Sigmoid colon (tissue), 7 donors: ENCODE measurements at places on chromosomes 16 and 17.

- DNase-seq, result no peak
These were observed 69.9 kb upstream of the NUDT7 start for GRCh38 chr16:77652399-77652798.

GRCh38 chr17:67186782-67187181 lies 58.2 kb downstream of the HELZ start:
- no peak for DNase-seq

DNA sequence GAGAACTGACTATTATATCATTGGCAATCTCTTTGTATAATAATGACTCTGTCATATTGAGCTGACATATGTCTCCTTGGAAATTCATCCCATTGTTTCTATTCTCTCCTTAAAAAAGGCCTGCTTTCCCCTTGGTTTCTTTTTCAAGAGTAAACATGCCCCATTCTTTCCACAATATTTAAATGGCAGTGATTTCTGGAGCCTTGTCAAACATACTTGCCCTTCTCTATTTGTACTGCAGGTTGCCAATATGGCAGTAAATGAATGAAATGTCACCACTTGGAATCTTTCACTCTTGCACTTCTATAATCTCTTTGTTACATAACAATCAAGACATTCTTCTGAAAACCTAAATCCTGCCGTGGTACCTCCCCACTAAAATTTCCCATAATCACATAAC lies 1265.1 kb upstream of the CDH8 start:
- DNase-seq, result no peak

- DNase-seq, result peak; percentile 97
These were observed 65.6 kb downstream of the XYLT1 start for GRCh38 chr16:17404941-17405689.

DNA sequence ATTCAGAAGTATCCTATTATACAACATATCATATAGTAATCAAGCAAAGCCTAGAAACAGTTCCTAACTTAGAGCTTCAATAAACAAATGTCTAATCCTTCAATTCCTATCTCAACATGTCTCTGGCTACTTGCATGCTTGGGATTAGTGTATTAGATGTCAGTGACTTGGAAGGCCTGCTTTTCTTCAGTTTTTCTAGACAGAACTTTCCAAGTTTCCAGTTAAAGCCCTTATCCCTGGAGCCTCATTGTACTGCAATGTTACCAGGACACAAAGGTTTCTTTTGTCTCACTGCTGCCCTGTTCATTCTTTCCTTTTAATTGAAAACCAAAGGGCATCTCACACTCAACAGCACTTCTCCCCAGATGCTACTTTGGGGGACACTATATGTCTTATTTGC lies 16.5 kb downstream of the PSME3IP1 start:
- no peak for DNase-seq

- DNase-seq, result no peak
These were observed 122.6 kb upstream of the MED13 start for GRCh38 chr17:62187681-62188080.

- no peak for DNase-seq
These were observed 159.6 kb upstream of the MPHOSPH6 start for GRCh38 chr16:82329504-82330192.

GRCh38 chr17:81223762-81224130 lies 981 bp upstream of the CEP131 start:
- no peak for DNase-seq

GRCh38 chr16:51818342-51818944 lies 667.4 kb upstream of the SALL1 start:
- DNase-seq, result no peak

GRCh38 chr17:63931981-63932561 lies at the start of gene CD79B:
Gene CD79B (minus strand): TSS chr17:63932331. CDS start chr17:63932261, 70 bp downstream.
- no peak for DNase-seq

GRCh38 chr17:34291721-34292348 lies 6.3 kb downstream of the CCL11 start:
- DNase-seq, result no peak

GRCh38 chr16:89319886-89320781 lies 102.6 kb downstream of the ZNF778 start:
- peak; percentile 77 for DNase-seq

GRCh38 chr16:24819462-24820040 lies 26.2 kb upstream of the SLC5A11 start:
- DNase-seq, result no peak

GRCh38 chr16:74297145-74297665 lies 591 bp downstream of the PSMD7 start:
- no peak for DNase-seq

DNA sequence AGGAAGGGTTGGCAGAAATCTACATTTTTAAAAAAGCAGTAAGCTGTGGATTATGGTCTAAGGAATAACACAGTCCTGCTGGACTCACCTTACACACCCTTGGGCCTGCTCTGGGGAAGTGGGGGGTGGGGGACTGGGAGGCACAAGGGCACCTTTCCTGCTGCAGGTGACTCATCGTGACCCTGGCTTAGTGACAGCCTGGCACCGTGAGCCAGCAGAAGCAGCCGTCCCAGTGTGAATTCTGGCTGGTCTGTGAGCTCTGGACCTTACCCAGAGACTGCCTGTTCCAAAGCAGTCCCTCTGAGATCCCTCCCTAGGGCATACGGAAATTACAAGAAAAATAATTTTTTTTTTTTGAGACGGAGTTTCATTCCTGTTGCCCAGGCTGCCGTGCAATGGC lies 4.2 kb upstream of the CRK start:
- DNase-seq, result peak; percentile 83

GRCh38 chr17:32862940-32863339 lies 14.0 kb downstream of the MYO1D start:
- no peak for DNase-seq

- no peak for DNase-seq
These were observed 15.3 kb downstream of the RSL1D1 start for GRCh38 chr16:11835891-11836649.

DNA sequence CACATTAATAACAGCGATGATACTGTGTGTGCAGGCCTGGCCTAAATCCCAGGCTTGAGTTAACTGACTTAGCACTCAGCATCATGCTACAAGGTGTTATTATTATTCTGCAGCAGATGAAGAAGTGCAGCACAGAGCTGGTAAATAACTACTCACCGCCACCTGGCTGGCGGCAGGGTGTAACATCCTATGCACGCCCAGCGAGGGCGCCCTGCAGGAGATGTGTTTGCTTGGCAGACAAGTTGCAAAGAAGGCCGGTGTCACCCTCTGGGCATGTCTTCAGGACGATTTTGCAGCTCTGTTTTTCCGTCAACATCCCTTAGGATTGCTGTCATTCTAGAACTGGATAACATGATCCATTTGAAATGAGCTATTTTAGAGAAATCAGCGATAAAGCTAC lies 30.1 kb downstream of the DNAH9 start:
- DNase-seq, result no peak

DNA sequence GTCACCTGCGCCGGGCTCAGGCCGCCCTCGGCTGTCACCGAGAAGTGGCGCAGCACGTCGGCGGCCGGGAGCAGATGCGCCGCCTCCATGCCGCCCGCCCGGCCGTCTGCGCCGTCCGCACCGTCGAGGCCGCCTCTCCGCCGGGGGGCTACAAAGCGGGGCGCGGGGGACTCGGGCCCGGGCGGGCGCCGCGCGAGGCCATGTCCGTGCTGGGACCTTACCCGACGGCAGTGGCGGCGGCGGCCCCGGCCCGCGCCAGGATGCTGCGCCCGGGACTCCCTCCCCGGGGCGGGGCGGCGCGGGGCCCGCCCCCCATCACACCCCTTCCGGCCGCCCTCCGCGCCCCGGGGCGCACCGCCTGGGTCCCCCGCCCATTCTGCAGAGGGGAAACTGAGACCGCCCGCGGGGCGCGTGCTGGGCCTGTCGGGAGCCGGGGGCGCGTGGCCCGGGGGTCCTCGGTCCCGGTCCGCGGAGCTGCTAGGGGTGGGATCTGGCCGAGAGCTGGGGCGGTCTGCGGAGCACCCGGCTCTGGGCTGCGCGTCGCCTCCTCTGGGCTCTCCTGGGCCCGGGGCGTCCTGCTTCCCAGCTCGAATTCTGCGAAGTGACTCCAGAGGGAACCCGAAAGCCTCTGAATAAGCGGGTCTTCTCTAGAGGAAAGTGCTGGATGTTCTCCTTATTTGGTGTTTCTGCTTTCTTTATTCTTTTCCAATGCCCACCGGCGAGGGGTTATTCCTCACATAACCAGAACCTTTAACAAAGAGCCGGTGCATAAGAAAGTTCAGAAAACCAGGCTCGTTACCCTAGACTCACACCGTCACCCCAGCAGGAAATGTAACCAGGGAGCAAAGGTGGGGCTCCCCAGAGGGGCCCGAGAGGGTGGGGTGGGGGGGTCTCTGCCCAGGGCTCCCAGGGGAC lies at the start of gene ATP2A3:
Gene ATP2A3 (minus strand): TSS at position 235 of the 915 bp plus-strand sequence. CDS start 146 bp downstream, at position 89.
- no peak for DNase-seq

GRCh38 chr16:19294156-19294649 lies 8.7 kb downstream of the CLEC19A start:
- peak; percentile 72 for DNase-seq

GRCh38 chr17:78613416-78613815 lies 36.2 kb upstream of the DNAH17 start:
- no peak for DNase-seq

- DNase-seq, result no peak
These were observed 716 bp downstream of the TMEM94 start for GRCh38 chr17:75457047-75457654.

GRCh38 chr17:29577001-29577370 lies 8.5 kb downstream of the TP53I13 start:
- no peak for DNase-seq
